ENCODE measurements at places on chromosomes 2 and 18.
A peak's percentile ranks its signal among the peaks of the same experiment; 100 is the strongest.

GRCh38 chr2:71798266-71799012 lies 345.1 kb downstream of the DYSF start:
- peak; percentile 73 for DNase-seq

DNA sequence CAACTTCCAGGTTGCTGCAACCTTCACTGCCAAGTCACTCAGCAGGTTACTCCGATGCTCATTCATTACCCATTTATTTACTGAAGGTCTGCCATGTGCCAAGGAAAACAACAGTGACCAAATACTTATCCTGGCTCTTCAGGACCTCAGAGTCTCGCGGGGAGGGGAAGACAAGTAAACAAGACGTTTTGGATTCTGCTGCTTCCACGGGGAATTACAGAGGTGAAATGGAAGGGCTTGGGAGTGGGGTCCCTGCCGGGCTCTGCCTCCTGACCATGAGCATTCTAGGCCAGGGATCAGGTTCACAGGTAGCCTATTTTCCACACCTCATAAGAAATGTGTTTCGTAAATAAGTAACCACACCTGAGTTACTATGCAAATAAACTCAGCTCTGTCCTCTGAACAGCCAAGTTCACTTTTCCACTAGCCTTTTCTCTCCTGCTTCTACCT lies 68.1 kb downstream of the CLHC1 start:
- DNase-seq = no peak

DNA sequence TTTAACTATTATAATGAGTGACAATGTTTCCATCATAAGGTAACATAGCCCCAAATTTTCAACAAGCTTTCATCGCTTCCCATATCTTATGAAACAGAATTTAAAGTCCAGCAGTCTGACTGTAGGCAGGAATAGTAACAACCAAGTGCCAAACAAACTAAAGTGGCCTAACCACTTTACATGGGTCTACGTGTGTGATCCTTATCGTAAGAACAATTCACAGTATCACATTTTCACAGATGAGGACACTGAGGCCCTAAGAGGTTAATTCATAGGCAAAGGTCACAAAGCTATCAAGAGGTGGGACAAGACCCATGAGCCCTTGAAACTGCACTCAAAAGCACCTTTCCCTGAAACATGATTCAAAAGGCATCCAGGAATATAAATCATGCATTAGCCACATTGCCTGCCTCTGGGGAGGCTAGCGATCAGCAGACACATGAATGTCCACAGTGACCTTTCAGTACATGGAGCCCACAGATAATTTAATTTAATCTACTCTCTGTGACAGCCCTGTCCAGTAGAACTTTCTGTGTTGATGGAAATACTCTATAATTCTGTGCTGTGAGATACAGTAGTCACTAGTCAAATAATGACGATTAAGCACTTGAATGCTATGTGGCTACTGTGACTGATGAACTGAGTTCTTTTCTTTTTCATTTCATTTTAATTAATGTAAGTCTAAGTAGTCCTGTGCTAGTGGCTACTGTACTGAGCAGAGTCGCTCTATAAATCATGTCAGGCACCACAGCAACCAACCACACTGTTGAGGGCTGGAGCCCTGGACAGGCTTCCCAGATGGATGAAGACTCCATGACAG lies 30.3 kb downstream of the KIDINS220 start:
- DNase-seq = no peak

- DNase-seq = peak; percentile 23
These were observed 48.2 kb downstream of the CRIM1 start for GRCh38 chr2:36403675-36404230.

GRCh38 chr2:54895730-54896129 lies 154.5 kb downstream of the RTN4 start:
- no peak for DNase-seq

- DNase-seq = peak; percentile 84
These were observed 16.7 kb upstream of the STAT1 start for GRCh38 chr2:191030521-191031154.

- no peak for DNase-seq
These were observed 649.5 kb downstream of the SLC4A3 start for GRCh38 chr2:220276741-220277444.

DNA sequence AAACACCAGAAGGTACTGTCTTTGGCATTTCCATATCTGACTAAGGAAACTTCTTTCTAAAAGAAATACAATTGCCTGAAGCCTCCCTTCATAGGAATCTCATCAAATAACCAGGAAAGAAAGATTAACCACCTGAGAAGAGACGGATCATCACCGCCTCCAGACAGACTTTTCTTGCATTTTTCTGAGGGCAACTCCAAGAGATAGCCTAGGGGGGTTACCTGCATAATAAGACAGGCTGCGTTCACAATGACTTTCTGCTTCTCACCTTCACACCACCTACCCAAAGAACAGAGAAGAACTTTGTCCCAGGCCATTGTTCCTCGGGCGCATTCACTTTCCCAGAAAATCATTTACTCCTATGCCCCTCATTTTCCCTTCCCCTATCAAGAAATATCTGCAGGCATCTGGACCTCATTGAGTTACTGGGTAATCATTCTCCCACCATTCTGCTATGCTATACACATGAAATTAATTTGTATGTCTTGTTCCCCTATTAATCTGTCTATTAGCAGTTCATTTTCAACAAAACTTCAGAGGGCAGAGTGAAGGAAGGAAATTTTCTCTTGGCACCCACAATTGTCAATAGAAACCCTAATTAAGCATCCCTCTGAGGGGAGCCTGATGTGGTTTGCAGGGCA lies 8.3 kb upstream of the POMC start:
- no peak for DNase-seq

DNA sequence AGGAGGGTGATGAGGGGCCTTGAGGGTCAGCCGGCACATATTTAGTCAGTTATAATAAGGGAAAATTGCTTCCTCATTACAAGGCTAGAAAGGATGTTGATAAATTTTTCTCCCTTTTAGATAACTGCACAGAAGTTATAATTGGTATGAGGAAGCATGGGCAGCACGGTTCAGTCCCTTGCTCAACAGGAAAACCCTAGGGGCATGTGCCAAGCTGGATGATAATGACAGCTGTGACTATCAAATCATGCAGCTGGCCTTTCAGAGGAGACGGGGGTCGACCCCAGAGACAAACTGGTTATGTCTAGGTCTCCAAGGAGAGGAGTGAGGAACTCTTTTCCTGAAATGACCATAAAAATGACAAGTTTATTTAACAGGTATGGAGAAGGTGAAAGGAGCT lies 448.1 kb upstream of the VRK2 start:
- DNase-seq = peak; percentile 69

- no peak for DNase-seq
These were observed 973.7 kb upstream of the POU3F3 start for GRCh38 chr2:103880081-103880834.

GRCh38 chr2:160332318-160332717 lies 132.2 kb upstream of the ITGB6 start:
- DNase-seq = peak; percentile 77

DNA sequence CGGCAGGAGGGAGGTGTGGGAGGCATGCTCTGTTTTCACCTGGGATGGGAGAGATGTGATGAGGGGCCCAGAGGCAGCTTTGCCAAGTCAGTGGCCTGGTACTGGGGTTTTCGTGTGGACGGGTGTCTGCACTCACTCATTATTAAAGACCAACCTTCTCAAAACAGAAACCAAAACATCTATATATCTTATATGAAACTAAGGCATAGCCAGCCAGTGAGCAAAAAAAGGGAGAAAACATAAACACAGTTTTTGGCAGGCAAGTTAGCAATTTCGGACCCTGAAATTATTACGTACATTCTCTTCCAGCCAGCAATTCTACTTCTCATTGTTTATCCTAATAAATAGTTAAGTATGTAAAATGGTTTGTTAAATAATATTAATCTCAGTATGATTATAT lies 181.1 kb upstream of the SMAD2 start:
- DNase-seq = no peak

DNA sequence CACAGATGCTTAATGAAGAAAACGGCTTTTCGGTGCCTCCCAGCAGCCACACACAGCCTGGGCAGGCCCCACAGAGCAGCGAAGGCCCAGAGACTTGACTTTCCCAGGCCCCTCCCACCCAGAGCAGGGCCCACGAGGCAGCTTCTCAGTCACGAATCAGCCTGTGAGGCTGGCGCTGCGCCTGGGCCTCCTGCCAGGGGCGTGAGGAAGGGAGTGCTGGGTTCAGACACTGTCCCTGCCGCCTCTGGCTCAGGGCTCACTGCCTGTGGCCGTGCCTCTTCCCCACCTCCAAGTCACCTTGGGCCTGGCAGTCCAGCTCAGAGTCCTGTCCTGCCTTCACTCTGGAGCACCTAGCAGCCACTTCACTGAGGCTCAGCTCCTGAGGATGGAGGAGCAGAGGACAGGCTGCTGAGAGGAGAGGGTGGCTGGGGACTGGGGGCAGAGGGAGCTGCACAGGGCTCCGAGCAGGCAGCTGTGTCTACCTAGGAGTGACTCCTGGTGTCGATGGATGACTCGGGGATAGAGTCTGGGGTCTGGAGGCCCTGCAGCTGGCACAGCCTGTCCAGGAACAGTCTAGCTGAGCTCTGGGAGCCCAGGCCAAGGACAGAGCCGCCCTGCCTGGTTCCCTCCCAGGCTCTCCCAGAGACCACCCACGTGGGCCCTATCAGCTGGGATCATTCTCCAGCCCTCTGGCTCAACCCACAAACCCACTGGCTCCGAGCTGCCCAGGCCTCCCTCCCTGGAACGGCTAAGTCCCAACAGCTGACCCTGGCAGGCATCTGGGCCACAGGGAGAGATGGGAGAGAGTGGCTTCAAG lies 36.4 kb upstream of the FOSL2 start:
- peak; percentile 96 for DNase-seq

- DNase-seq = no peak
These were observed 17.1 kb downstream of the ARHGAP15 start for GRCh38 chr2:143146366-143146765.

DNA sequence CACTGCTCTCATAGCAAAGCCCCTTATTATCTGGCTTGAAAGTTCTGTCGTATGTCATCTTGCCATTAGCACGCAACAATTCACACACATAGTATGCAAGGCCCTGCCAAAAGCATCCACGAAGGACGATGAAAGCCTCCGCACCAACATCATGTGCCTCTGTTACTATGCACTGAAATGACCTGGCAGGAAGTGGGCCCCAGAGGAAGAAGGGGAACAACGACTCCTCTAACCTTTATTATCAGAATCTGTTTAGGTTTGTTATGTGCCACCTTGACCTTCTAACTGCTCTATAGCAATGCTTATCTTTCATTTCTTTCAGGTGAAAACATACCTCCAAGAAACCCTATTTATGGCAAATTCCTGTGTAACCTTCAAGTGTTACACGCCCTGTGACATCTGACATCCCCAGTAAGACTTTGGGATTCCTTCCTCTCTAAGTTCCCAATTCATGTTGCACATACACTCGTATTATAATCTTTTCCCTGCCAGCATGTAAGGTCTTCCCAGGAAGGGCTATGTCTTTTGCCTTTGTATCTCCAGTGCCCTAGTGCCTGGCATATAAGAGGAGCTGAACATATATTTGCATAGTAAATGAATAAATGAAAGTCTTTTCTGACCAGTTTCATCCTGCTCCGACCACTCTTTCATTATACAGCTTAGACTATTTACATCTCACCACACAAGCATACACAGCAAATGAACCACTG lies 7.0 kb upstream of the NDUFV2 start:
- DNase-seq = peak; percentile 65

GRCh38 chr2:119592436-119592835 lies 48.2 kb downstream of the CFAP221 start:
- no peak for DNase-seq
